ENCODE measurements at places on chromosomes 5 and 9.
A peak's percentile ranks its signal among the peaks of the same experiment; 100 is the strongest.

- no peak for DNase-seq
Measured at GRCh38 chr5:57320582-57320981, 146.7 kb downstream of the GPBP1 start.

DNA sequence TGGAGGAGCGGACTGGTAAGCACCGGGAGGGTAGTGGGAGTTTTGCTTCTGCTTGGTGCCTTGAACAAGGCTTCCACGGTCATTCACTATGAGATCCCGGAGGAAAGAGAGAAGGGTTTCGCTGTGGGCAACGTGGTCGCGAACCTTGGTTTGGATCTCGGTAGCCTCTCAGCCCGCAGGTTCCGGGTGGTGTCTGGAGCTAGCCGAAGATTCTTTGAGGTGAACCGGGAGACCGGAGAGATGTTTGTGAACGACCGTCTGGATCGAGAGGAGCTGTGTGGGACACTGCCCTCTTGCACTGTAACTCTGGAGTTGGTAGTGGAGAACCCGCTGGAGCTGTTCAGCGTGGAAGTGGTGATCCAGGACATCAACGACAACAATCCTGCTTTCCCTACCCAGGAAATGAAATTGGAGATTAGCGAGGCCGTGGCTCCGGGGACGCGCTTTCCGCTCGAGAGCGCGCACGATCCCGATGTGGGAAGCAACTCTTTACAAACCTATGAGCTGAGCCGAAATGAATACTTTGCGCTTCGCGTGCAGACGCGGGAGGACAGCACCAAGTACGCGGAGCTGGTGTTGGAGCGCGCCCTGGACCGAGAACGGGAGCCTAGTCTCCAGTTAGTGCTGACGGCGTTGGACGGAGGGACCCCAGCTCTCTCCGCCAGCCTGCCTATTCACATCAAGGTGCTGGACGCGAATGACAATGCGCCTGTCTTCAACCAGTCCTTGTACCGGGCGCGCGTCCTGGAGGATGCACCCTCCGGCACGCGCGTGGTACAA, 556 bp downstream of the PCDHGC3 start:
- no peak for DNase-seq

GRCh38 chr9:137150617-137151457, 11.9 kb downstream of the GRIN1 start:
- DNase-seq = peak; percentile 39

GRCh38 chr5:68086857-68087256, 128.7 kb upstream of the PIK3R1 start:
- DNase-seq = no peak

DNA sequence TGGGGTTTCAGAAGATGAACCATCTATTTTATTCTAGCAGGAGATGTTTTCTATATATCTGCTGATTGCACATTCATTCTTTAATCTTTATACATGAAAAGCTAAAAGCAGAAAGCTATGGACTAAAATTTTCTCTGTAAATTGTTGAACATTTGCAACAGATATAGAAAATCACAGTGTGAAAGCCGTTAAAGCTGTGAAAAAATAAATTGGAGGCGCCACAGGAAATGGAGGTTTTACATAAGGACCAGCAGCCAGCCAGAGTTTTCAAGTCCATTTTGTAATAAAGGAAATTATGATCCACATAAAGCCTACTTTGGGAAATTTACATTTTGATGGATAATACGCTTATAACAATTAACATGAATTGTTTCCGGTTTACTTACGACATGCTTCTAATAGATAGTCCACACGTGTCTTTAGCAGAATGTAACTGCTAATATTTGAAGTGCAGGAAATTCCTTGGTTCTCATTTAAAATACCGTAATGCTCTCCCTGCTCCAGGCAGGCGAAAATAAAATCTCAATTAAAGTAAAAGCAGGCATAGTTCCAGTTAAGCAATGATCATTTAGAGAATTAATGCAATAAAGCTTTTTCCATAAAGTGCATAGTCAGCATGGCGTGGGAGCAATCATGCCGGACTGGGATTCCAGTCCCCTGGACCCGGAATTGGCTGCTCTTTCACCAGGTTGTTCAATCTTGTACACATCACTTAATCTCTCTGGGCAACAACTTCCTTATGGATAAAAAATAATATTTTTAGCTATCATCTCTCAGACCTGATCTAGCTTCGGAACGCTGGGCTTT, 445.4 kb downstream of the ZNF608 start:
- DNase-seq = no peak
